GM23338 (cell line): ENCODE measurements at places on chromosomes 3 and 15.

DNA sequence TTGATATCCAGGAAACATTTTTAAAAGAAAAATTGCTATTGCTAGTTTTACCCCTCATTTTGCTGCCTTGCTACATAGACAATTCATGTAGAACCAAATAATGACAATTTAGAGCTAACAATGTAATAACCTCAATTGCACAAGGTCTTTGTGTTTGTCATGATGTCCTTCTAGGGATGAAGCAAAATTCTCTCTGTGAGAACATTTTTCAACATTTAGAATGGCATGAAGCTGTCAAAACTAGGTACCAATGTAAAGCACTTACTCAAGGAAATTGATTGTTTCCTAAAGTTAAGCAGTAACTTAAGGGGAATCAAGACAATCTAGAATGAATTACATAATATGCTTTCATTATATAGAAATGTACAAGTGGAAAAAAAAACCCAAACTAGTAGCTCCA, 7.9 kb upstream of the FGF7 start:
- no peak overlapping the region for H3K4me3 ChIP-seq
- DNase-seq: no peak
- H3K36me3 ChIP-seq: no peaks in the 10 kb centered on the region
- no peaks in the 10 kb centered on the region for H3K4me1 ChIP-seq
- H3K27ac ChIP-seq: no peak overlapping the region

DNA sequence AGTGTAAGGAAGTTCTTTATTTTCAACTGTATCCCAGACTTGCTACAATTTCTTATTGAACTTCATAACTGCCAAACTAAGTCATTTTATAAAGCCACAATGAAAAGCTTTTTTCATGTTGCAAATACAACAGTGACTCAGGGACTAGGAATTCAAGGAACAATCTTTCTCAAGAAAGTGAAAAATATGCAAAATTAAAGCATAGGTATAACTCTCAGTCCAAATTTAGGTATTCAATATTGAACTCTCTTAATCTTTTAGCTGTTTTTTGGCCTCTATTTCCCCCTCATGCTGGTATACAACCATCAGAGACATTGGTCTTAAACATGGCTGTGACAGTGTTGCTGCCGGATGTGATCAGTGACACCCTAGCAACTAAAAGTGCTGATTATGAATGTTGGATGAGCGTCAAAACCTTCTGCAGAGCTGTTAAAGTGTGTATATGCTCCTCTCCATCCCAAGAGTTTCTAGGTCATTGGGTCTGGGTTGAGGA, 476.9 kb downstream of the ZNF385D start:
- no peaks in the 10 kb centered on the region for H3K36me3 ChIP-seq
- no peaks in the 10 kb centered on the region for H3K4me1 ChIP-seq
- H3K4me3 ChIP-seq: no peak overlapping the region
- no peak for DNase-seq
- no peaks in the 10 kb centered on the region for H3K27me3 ChIP-seq

- H3K36me3 ChIP-seq: no peaks in the 10 kb centered on the region
- no peak for DNase-seq
- H3K27ac ChIP-seq: no peak overlapping the region
- H3K4me3 ChIP-seq: no peak overlapping the region
- H3K4me1 ChIP-seq: no peaks in the 10 kb centered on the region
- H3K27me3 ChIP-seq: no peaks in the 10 kb centered on the region
Measured at GRCh38 chr3:59473636-59474035, 423.8 kb upstream of the CFAP20DC start.

GRCh38 chr3:127139601-127140500, 53.1 kb upstream of the PRR23E start:
- no peak overlapping the region for H3K27ac ChIP-seq
- H3K4me3 ChIP-seq: no peak overlapping the region
- peaks cover under 1% of the 10 kb centered on the region; the same call in 1 of the 2 replicates for H3K4me1 ChIP-seq
- H3K36me3 ChIP-seq: no peaks in the 10 kb centered on the region
- DNase-seq: no peak
- H3K27me3 ChIP-seq: peaks cover 15% of the 10 kb centered on the region

GRCh38 chr3:141524988-141525387, 38.2 kb downstream of the RASA2 start:
- no peak for DNase-seq
- 0 out of 2 replicates have a peak, but pooled peaks cover 2% of the 10 kb centered on the region for H3K36me3 ChIP-seq
- H3K27me3 ChIP-seq: no peaks in the 10 kb centered on the region
- no peak overlapping the region for H3K4me3 ChIP-seq
- no peak overlapping the region for H3K27ac ChIP-seq

DNA sequence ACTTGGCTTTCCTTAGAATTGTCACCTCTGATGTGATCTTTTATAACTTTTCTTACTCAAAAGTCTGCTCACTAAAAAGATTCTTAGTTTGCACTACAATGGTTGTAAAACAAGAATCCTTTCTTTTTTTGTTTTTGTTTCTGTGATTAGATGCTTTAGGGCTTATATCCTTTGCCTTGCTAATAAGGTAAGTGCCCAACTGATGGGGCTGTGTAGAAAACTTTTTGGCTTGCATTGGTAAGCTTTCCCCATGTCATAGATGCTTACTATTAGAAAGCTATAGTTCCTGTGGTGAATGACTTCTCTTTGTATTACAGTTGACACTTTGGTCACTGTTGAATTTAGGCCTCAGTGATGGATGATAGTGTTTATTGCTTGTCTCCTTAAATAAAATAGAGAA, 5.1 kb downstream of the ABHD5 start:
- peak overlapping the region; percentile 27 for H3K4me3 ChIP-seq
- DNase-seq: no peak
- H3K36me3 ChIP-seq: no peaks in the 10 kb centered on the region
- H3K27me3 ChIP-seq: no peaks in the 10 kb centered on the region
- no peak overlapping the region for H3K27ac ChIP-seq

- no peaks in the 10 kb centered on the region for H3K4me1 ChIP-seq
- DNase-seq: no peak
- H3K27me3 ChIP-seq: no peaks in the 10 kb centered on the region
- no peaks in the 10 kb centered on the region for H3K36me3 ChIP-seq
Measured at GRCh38 chr3:58198804-58199203, 12.0 kb downstream of the DNASE1L3 start.

DNA sequence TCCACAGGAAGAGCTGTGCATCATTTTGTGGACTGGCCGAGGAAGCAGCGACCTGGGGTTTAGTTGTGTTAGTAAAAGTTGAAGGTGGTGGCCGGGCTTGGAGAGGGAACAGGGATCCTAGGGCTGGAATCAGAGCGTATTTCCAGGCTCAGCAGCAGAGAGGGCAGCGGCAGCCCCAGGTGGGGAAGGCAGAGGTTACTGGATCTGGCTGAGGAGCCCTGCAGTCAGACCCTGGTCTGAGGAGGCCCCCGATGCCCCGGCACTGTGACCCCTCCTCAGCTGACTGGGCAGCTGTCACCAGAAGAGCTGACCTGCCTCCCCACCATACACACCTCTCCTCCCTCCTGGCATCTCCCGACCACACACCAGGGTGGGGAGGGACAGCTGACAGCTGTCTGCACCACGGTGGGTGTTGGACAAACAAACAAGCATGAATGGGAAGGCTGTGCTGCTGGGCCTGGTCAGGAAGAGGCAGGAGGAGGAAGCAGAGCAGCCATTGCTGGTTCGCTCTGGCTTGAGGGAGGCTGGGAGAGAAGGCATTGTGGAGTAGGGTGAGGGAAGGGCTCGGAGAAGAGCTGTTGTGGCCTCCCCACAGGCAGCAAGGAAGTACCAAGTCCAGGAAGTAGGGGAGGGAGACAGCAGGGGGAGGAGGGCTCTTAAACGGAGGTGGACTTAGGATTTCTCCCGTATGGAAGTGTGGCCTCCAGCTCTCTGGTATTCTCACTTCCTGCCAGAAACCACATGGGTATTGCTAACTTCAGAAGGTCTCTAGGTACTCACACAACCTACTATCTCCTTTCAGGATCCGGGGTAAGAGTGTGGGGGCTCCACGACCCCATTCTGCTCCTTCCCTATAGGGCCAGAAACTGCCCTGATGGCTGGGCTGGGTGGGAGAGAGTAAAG, 49.5 kb upstream of the HACD2 start:
- H3K36me3 ChIP-seq: no peaks in the 10 kb centered on the region
- peaks cover 37% of the 10 kb centered on the region for H3K4me1 ChIP-seq
- H3K27ac ChIP-seq: no peak overlapping the region
- no peaks in the 10 kb centered on the region for H3K27me3 ChIP-seq
- DNase-seq: no peak

DNA sequence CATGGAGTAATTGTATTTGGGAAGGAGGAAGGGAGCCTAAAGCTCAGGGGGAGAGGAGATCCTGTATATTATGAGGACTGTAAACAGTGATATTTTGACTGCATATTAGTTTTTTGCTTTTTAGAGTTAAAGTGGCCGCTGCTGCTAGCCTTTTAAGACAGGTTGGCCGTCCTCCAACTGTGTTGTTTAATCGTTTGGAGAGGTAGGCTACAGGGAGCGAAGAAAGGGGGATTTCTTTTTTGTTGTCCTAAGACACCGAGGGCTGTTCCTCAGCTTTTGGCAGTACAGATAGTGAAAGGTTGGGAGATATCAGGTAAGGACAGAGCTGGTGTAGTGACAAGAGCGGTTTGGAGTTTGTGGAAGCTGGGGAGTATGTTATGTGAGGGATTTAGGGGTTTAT, 38.2 kb upstream of the RNF7 start:
- peaks cover 2% of the 10 kb centered on the region; the same call in 1 of the 2 replicates for H3K4me1 ChIP-seq
- H3K4me3 ChIP-seq: no peak overlapping the region
- no peak for DNase-seq
- H3K36me3 ChIP-seq: no peaks in the 10 kb centered on the region
- no peaks in the 10 kb centered on the region for H3K27me3 ChIP-seq
- no peak overlapping the region for H3K27ac ChIP-seq

GRCh38 chr3:153628591-153628990, 466.6 kb downstream of the RAP2B start:
- no peak overlapping the region for H3K4me3 ChIP-seq
- no peaks in the 10 kb centered on the region for H3K36me3 ChIP-seq
- no peak overlapping the region for H3K27ac ChIP-seq
- DNase-seq: no peak
- no peaks in the 10 kb centered on the region for H3K27me3 ChIP-seq

DNA sequence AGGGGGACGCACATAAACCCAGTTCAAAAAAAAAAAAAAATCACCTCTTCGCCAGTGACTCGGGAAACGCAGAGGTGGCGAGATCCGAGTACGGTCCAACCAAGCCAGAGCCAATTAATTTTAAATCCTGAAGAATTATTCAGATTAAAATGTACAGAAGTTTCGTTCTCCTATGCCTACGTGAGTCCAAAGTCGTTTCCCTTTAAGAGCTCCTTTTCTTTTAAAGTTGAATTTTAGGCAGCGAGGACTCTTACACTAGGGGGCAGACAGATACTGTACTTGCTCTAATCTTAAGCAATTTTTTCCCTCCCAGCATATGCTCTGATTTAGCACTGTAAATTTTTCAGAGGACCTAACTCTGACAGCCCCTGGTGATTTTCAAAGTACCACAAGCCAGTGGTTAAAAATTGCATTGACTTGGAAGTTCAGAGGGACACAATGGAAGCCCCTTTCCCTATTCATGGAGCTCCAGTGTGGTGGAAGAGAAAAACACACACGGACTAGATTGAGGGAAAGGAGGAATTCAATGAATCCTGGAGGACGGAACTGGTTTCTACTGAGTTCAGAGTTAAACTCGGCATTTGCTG, 3.3 kb upstream of the NR2F2 start:
- DNase-seq: peak; percentile 75
- H3K4me1 ChIP-seq: peaks cover 74% of the 10 kb centered on the region
- H3K4me3 ChIP-seq: peak overlapping the region; percentile 54
- no peak overlapping the region for H3K27ac ChIP-seq
- peaks cover 95% of the 10 kb centered on the region for H3K27me3 ChIP-seq

GRCh38 chr3:138112362-138112761, 3.0 kb downstream of the DZIP1L start:
- no peak overlapping the region for H3K4me3 ChIP-seq
- H3K4me1 ChIP-seq: peaks cover 23% of the 10 kb centered on the region
- H3K27me3 ChIP-seq: no peaks in the 10 kb centered on the region

- DNase-seq: peak; percentile 94
- no peaks in the 10 kb centered on the region for H3K36me3 ChIP-seq
- peaks cover 26% of the 10 kb centered on the region; the same call in 1 of the 2 replicates for H3K27me3 ChIP-seq
Measured at GRCh38 chr3:11719406-11720303, 75.9 kb upstream of the VGLL4 start.

DNA sequence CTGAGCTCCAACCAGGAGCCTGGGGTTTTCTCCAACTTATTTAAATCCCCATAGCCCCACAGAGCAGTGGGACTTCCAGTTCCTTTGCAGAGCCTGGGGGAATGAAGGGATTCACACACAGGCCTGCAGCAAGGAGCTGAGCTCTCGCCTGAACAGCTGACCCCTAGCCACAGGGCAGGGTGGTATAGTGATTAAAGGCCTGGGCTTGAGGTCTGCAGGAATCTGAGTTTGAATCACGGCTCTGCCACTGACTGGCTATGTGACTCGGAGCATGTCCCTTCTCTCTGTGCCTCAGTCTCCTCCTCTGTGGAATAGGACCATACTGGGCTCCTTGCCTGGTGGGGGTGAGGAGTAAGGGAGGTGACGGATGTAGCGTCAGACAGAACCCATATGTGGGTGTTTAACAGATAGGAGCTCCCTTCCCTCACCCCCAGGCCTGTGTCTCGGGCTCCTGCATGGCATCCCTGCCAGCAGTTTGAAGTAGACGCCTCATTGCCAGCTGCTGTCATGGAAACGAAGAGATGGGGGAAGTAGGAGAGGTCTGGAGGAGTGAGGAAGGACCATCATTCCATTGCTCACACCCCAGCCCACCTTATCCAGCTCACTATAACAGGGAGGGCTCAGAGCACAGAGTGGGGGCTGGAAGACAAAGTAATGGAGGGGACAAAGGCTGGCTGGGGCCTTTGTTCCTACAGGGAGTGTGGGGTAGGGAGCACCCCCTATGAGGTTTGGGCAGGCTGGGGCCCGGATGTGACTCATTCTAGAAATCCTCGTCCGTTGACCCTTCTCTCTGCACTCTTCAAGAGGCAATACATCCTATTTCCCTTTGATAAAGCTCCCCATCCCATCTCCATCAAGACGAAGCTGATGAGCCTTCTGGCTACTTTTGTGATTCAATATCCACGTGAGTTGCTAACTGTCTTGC, 14.8 kb downstream of the HRH1 start:
- H3K27me3 ChIP-seq: no peaks in the 10 kb centered on the region
- no peak for DNase-seq

GRCh38 chr3:183438735-183439134, 10.3 kb upstream of the MCF2L2 start:
- H3K27ac ChIP-seq: no peak overlapping the region
- DNase-seq: no peak
- no peak overlapping the region for H3K4me3 ChIP-seq
- H3K36me3 ChIP-seq: peaks cover 4% of the 10 kb centered on the region; the same call in 1 of the 2 replicates
- H3K4me1 ChIP-seq: peaks cover 43% of the 10 kb centered on the region
- H3K27me3 ChIP-seq: no peaks in the 10 kb centered on the region

GRCh38 chr15:89107984-89108383, 19.7 kb downstream of the ABHD2 start:
- no peaks in the 10 kb centered on the region for H3K27me3 ChIP-seq
- DNase-seq: no peak
- H3K27ac ChIP-seq: no peak overlapping the region
- H3K4me3 ChIP-seq: no peak overlapping the region
- H3K36me3 ChIP-seq: no peaks in the 10 kb centered on the region
